Stimulated activated CD4-positive, alpha-beta T cell treated with anti-CD3 and anti-CD28 coated beads, Interleukin-1b, Interleukin-23, amount 100 ng/mL, for 1 hour (primary cell): ENCODE measurements at places on chromosomes 12 and 14.

- DNase-seq = no peak
Observed at GRCh38 chr12:113697651-113698509, 226.2 kb upstream of the LHX5 start.

- DNase-seq = no peak
Observed at GRCh38 chr12:112305951-112306350, 76.3 kb downstream of the HECTD4 start.

DNA sequence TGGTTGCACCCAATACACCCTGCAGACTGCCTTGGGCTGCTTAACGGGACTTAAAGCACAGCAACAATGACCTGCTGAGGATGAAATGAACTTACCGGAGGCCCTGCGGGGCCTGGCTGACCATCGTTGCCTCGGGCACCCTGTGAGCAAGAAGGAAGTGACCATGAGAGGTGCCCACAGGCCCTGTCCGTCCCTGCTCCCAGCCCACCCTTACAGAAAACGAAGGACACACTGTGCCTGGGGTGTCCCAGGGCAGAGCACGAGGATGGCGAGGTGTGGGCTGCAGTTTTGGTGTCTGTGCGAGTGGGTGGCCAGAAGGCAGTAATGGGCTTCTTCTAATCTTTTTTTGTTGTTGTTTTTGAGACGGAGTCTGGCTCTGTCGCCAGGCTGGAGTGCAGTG lies 14.6 kb downstream of the COL2A1 start:
- DNase-seq = no peak

DNA sequence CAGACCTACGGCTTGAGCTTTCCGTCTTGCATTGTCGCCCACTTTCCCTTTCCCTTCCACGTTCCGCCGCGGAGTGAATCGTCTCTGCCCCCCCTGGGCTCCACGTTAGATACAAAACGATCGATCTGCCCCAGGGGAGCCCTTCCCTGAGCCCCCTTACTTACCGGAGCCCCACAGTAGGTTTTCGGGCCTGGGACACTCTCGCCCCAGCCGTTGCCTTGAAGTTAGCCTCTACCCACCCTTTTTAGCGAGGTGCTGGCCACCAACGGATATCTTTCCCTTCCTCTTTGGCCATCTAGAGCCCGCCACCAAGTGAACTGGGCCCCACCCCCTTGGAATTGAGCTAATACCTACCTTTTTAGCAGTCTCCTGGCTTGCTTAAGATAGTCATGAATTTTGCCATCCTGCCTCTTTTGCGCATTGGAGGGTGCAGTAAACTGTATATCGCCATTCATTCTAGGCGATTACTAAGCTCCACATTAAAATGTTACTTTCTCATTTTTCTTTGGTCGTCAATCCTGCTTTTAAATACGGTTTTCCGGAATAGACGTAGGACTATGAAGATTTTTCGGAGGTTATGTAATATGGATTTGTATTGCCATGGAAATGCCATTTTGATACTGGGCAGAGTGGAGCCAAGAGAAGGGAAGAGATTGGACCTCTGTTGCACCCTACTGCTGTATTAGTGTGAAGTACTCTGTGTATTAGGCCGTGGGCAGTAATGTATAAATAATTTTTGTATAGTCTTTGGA lies 764 bp downstream of the RBM25 start:
- DNase-seq = no peak

DNA sequence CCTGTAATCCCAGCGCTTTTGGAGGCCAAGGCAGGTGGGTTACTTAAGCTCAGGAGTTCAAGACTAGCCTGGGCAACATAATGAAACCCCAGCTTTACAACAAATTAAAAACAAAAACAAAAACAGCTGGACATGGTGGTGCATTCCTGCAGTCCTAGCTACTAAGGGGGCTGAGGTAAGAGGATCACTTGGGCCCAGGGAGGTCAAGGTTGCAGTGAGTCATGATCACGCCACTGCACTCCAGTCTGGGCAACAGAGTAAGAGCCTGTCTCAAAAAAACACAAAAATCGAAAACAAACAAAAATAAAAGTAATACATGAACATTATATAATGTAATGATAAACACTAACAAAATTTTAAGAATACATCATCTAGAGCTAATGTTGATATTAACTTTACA lies 46.2 kb upstream of the GRIP1 start:
- no peak for DNase-seq

DNA sequence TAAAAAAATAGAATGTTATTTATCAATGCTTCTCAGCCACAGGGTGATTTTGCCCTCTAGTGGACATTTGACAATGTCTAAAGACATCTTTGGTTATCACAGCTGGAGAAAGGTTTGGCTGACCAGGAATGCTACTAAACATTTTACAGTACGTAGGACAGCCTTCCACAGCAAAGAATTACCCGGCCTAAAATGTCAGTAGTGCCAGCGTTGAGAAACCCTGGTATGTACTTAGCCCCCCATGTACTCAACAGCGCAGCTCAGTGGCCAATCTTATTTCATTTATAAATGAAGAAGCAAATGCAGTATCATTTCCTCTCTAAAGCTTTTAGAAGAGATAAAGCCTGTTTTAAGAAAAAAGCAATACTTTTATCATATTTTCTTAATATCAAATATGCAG lies 5.8 kb downstream of the MARK3 start:
- DNase-seq = no peak

- no peak for DNase-seq
Observed at GRCh38 chr12:120483621-120484020, 12.3 kb upstream of the DYNLL1 start.

DNA sequence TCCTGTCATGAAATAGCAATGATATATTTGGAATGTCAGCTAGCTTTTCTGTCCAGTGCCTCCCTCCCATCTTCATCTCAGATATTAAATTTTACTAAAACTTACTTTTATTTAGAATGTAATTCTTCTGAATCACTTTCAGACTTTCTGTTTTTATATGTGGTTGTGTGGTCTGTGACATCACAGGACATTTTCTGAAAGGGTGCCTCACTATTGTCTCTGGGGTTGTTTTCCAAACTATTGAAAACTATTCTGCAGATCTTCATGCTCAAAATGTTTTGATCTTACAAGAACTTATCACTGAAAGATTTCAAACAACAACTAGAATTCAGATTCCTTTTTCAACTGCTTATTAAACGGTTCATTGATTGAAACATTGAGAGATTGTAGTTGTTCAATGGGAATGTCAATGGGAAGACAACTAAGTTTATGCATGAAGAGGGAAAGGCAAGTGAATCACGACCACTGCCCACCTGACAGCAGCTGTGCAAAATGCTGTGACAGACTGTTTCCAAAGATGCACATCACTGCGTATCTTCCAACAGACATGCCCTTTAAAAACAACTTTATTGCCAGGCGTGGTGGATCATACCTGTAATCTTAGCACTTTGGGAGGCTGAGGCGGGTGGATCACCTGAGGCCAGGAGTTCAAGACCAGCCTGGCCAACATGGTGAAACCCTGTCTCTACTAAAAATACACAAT lies 51.3 kb downstream of the KLRG1 start:
- no peak for DNase-seq

GRCh38 chr12:71607494-71608330 lies 55.9 kb downstream of the ZFC3H1 start:
- DNase-seq = no peak

DNA sequence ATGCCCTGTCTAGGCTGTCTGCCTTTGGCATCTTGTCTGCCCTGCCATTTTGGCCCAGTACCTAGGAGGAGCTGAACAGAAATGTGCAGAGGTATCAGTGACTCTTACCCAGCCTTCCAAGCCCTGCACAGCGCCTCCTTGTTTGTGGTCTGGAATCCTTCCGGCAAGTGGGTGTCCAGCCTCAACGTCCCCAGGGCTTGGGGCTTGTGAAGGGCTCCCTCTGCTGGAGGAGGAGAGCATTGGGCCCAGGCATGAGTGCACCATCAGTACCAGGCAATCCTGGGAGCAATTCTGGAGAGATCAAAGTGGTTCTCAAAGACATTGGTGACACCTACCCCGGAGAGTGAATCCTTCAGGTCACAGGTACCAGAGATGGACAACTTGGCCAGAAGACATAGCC lies 2.4 kb upstream of the TCL1B start:
- DNase-seq = no peak

GRCh38 chr12:75103822-75104221 lies 105.8 kb downstream of the KCNC2 start:
- no peak for DNase-seq

- no peak for DNase-seq
Observed at GRCh38 chr14:97074856-97075255, 277.7 kb downstream of the VRK1 start.

DNA sequence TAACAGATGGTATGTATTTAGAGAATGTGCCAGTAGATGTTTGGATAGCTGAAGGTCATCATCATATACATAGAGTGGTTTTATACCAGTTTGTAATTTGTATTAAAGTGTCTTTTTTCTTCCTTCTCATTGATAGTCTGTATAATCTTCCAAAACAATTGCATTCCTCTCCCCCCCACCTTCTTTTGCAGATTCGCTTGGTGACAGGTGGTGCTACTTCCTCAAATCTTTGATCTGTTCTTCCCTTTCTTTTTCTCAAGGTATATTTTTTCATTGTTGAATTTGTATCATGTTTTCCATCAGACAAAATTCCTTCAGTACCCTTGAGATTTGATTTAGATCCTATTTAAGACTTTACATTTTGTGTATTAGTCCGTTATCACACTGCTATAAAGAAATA lies 15.0 kb downstream of the TBC1D15 start:
- no peak for DNase-seq

DNA sequence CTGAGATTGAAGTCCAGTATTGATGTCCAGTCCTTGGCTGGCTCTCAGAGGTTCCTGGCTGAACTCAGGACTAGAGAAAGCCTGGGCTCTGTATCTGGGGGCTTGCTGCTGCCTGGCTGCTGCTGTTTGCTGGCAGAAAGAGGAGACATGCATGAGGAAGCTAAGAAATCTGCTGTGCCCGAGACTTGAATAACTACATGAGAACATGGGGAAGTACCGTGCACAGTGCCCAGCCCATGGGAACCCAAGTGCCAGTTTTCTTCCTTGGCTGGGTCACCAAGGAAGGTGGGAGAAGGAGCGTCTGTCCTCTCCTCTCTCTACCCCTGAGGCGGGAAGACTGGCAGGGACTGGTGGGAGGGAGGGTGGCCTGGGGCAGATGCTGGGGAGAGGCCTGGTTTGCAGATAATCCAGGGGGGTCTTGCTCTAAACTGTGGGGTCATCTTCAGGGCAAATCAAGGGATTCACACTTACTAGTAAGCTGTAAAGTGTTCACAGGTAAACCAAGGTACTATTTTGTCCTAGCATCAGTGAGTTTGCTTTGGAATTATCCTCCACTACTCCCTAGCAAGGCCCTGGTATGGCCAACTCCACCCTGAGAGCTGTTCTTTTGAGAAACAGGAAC lies 13.8 kb upstream of the ZFP36L1 start:
- DNase-seq = no peak

GRCh38 chr12:132638541-132639408 lies 20.2 kb downstream of the P2RX2 start:
- no peak for DNase-seq

GRCh38 chr12:49733219-49734017 lies 7.9 kb upstream of the TMBIM6 start:
- no peak for DNase-seq

DNA sequence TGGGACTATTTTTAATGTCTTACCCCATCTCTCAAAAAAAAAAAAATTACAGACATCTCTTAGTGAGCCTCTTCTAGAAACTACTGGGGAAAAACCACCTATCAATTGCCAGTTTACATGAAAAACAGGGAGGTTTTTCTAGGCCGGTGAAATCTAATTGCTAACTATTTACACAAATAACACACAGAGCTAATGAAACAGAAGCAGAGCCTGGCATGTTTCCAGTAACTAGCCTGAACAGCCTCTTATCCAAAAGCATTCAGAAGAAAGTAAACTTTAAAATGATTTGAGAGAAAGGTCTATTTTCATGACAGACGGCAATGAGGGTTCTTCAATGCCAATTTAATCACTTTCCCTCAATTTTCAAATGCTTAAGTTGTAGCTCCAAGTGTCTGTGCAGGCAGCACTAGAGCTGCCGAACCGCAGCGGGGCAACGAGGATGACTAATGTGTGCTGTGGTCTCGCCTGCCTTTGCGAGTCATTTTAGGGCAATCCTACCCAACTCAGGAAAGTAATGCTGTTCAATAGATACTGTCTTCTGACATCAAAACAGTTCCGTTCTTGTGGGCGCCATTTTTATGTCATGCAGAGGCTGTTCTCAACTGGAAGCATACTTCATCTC lies 84.6 kb downstream of the SETD3 start:
- DNase-seq = no peak

- no peak for DNase-seq
Observed at GRCh38 chr14:101980700-101981099, 16.3 kb downstream of the DYNC1H1 start.

- no peak for DNase-seq
Observed at GRCh38 chr12:71174146-71174545, 16.3 kb upstream of the TSPAN8 start.

- DNase-seq = no peak
Observed at GRCh38 chr14:45947830-45948229, 694.8 kb upstream of the MIS18BP1 start.

DNA sequence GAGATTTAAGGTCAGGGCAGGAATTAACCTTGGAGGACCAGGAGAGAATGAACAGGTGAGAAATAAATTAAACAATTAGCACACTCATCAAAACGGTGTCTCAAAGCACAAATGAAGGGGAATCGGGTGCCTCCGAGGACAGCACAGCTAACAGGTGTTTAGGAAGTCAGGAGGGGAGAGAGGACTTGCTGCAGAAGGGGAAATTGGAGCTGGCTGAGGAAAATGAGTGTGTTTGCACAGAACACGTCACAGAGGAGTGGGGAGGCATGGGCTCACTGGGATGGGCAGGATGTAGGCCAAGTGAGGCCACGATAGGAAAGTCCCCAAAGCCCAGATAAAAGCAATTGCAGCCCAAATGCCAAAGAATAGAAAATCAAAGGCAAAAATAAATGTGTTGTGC lies 121.7 kb downstream of the ZNF664 start:
- no peak for DNase-seq

GRCh38 chr12:89126712-89127111 lies 225.6 kb downstream of the DUSP6 start:
- DNase-seq = no peak

GRCh38 chr14:96478119-96478518 lies 24.1 kb upstream of the PAPOLA start:
- DNase-seq = no peak

- DNase-seq = no peak
Observed at GRCh38 chr14:99604766-99605298, 825 bp upstream of the CCDC85C start.

DNA sequence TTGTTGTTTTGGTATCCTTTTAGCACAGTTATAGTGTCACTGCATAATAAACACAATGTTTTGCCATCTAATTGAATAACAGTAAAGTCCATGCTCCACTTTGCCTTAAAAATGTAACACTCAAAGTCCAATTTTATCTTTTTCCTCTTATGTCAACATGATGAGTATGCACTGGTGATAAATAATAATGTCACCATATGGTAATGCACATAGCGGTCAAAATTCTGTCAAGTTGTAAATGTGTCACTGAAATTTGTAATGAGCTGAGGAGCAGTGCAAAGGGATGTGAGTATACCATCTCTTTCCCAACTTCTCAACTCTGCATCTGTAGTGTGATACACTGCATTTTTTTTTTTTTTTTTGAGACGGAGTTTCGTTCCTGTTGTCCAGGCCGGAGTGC lies 65.7 kb downstream of the EML5 start:
- DNase-seq = no peak

GRCh38 chr12:101470939-101471338 lies 4.2 kb upstream of the SPIC start:
- no peak for DNase-seq
